ENCODE measurements at places on chromosomes 6 and 20.

DNA sequence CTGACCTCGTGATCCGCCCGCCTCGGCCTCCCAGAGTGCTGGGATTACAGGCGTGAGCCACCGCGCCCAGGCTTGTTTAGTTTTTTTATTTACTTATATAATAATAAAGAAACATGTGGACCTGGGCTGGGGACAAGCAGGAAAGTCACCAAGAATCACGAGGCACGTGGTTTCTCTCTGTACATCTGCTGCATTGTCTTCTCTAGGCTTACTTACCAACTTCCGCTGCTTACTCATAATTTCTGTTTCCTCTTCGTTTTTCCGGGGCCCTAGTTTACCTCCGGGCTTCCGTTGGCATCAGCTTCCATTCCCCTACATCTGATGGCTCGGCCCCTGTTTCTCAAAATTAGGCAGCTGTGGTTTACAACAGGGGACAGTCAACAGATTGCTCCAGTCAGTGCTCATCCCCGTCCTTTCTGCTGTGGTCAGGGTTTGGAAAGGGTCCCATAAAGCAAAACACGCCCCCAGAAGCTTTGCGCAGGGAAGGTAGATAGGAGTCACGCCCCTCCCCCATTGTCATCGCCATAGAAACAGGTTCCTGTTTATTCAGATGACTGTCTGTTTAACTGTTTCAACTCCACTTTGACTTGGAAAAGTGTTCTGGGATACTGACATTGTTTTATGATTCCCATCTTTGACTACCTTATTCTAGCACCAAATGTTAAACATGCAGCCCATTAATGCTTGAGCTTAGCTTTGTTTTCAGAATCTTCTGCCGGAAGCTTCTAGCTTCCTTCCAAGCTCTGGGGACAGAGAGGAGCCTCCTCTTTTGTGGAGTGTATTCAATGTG is 31.9 kb upstream of the TXLNB start:
- DNase-seq, result peak; percentile 87

DNA sequence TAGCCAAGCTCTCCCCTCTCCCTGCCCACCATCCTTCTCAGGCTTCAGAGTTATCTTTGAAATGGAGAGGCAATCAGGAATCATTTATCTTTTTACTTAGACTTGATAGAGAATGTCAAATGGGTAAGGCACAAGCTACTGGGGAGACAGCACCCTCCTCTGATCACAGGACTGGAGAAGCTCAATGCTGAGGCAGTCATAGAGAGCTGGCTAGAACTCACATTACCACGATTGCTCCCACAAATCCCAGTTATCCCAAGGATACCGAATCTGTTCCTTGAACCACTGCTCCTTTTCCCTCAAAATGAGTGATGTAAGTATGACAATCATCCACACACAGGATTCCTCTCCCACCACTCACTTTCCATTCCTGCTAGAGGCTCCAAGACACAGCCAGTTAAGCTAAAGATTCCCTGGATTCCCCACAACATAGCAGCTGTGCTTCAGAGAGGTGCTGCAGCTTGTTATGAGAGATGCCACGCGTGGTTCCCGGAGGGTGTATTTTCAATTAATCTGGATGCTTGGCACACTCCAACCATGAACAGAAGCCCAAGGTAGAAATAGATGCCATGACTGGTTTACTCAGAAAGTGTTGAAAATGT is 96.2 kb upstream of the VGLL2 start:
- DNase-seq, result no peak

DNA sequence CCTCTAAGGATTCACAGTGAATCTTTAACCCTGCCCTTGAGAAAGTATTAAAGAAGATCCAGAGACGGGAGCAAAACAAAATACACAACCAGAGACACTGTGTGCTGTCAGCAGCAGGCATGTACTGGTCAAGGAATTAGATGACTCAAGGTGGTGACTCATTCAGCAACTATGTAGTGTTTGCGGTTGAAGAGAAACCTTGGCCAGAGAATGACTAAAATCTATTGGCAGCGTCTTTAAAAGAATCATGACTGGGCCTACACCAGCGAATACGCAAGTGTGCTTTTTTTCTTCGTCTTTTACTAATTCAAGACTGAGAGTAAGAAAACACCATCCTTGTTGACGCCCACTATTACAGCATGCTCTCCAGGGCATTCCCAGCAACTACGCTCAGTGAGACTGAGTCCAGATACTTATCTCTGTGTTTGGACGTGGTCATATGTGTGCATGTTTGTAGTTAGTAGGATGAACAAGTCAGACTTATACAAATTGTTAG is 72.4 kb upstream of the BACH2 start:
- peak; percentile 29 for DNase-seq

- DNase-seq, result no peak
These were observed 62.4 kb downstream of the MDGA1 start for GRCh38 chr6:37635319-37635718.
